Right forelimb (tissue), 1 donor: ENCODE measurements at places on chromosomes 2 and 18.

GRCh38 chr2:9744256-9745004 is 98.8 kb upstream of the TAF1B start:
- DNase-seq, result no peak

DNA sequence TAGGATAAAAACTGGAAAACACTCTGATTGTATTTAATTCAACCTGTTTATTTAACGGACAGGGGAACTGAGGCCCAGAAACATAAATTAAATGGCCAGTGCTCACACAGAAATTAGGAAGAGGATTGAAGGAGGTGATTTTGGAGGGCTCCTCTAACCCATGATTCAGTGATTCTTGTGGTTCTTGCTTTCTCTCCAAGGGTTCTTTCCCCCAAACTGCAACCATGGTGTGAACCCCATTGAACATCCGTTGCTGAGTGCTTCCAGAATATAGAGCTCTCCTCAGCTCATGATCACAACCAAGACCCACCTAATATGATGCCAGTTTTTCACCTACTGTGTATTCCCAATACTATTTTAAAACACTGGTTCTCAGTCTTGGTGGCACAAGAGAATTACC is 41.4 kb downstream of the BMP10 start:
- no peak for DNase-seq

- DNase-seq, result no peak
Observed at GRCh38 chr18:35549564-35549963, 32.0 kb upstream of the GALNT1 start.

GRCh38 chr2:86037141-86037794 is 68.4 kb downstream of the POLR1A start:
- peak; percentile 61 for DNase-seq

GRCh38 chr2:85455552-85456090 is 37.1 kb downstream of the SH2D6 start:
- DNase-seq, result no peak

DNA sequence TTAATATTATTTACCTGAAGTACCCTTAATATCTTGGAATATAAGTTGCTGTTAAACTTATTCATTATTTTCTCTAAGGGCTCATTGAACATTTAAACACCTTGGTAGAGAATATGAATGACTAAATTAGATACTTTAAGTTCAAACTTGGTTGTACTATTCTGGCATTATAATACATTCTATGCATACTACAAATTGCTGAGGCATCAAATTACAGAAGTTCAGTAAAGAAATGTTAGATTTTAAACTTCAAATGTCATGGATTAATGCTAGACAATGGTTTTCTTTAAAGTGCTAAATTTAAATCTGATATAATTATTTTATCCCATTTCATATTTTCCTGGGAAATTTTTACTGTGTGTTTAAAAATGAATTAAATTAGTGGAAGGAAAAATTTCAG is 63.1 kb downstream of the CDCA7 start:
- DNase-seq, result no peak

DNA sequence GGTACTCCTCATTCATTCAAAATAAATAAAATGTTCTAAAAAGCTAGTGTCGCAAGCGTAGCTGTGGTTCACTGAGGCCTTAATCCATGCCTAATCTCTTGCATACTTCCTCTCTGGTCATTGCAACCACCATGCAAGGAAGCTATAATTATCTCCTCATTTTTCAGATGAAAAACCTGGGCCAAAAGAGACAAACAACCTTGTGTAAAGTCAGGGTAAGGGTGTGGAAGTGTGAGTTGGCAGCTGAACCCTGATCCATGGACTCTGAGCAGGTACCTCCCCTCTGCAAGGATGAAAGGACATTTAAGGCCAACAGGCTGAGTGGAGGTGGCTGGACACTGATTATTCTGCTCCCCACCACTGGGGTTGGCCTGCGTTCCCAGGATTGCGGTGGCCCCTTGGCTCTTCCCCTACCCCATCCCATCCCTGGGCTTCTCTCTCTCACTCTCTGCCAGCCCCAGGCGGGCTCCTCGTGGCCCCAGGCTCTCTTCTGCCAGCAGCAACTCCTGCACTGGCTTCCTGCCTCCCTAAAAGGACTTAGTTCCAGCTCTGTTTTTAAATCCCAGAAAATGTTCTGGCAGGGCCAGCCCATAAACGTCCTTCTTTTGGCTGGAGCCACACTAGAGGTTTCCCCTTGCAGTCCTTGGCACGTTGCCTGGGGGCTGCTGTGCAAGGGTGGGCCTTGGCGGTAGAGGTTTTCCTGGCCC is 72.0 kb upstream of the AFF3 start:
- DNase-seq, result peak; percentile 88

DNA sequence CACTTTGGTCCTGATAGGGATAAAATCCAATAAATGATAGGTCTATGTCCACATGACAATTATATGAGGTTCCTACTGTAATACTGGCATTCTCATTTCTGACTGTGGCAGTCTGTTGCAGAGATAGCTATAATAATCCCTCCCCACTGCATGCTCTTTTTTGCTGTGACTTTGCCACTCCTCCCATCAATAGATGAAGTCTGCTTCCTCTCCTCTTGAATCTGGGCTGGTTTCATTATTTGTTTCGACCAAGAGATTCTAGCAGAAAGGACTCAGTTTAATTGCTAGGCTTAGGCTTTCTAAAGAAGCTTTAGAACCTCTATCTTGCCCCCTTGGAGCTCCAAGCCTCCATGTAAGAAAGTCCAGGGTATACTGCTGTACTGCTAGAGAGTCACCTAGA is 23.3 kb upstream of the CREB1 start:
- no peak for DNase-seq

DNA sequence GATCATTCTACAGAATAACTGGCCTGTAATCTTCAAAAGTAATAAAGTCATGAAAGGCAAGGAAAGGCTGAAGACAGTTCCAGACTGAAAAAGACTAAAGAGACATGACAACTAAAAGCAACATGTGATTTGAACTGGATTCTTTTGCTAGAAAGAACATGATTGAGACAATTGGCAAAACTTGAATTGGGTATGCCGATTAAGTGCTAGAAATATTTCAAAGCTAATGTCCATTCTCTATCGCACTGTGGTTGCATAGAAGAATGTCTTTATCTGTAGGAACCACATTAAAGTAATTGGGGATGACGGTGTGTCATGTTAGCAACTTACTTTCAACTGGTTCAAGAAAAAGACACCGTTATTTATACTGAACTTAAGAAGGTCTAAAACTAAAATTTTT is 98.5 kb downstream of the EXOC6B start:
- no peak for DNase-seq

GRCh38 chr2:18273205-18273604 is 287.2 kb downstream of the RDH14 start:
- no peak for DNase-seq

- DNase-seq, result no peak
Observed at GRCh38 chr2:201261906-201262305, 1.6 kb downstream of the CASP8 start.

- DNase-seq, result peak; percentile 88
Observed at GRCh38 chr2:150485114-150485870, 2.2 kb downstream of the RND3 start.
